ENCODE measurements at places on chromosomes 2 and 18.
A peak's percentile ranks its signal among the peaks of the same experiment; 100 is the strongest.

DNA sequence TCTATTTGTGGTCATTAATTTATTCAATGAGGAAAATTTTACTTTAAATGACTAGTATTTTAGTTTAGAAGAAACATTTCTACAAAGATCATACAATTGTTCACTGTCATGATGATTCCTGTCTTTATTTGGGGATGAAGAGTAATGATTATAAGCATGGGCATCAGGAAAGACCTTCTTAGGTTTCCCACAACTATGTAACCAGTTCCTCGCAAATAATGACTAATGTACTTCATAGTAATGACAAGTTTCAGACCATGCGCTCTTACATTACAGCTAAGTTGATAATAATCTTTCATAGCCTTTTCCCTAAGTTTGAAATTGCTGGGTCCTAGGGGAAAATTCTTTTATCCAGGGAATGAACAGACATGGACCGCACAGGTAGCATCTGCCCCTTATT lies 90.5 kb downstream of the MYO5B start:
- no peak overlapping the region for H3K4me3 ChIP-seq
- no peaks in the 10 kb centered on the region for H3K36me3 ChIP-seq
- no peak for DNase-seq
- H3K4me1 ChIP-seq = no peaks in the 10 kb centered on the region
- no peak overlapping the region for H3K27ac ChIP-seq
- peaks cover 2% of the 10 kb centered on the region for H3K27me3 ChIP-seq

DNA sequence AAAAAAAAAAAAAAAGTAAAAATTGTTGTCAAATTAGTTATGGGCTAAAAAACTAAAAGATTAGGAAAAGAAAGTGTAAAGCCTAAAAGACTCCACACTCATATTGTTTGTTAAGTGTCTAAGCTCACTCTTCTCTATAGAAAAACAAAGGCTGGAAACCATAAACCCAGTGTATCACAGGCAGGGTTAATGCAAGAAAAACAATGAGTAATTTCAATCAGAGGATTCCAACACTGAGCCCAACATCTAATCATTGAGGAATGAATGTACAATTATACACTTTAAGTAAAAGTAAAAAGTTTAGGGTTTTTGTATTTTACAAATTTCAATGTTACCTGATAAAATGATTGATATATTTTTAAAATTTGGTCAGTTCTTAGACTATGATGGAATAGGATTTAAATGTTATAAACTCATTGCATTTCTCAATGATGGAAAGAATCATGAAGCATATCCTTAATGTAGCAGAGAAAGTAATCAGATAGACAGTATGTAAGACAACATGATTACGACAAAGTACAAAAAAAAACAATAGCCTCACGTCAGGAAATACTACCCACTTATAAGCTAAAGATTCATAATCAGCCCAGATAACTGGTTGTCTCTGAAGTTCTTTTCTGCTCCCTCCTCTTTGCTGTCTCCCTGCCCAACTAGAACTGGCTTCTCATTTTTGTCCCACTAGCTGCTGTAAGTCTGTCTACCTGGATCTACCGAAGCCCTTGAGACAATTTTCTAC lies 44.5 kb upstream of the SP3 start:
- H3K4me3 ChIP-seq = no peak overlapping the region
- H3K36me3 ChIP-seq = no peaks in the 10 kb centered on the region
- no peak overlapping the region for H3K27ac ChIP-seq
- H3K27me3 ChIP-seq = no peaks in the 10 kb centered on the region
- H3K4me1 ChIP-seq = peaks cover 5% of the 10 kb centered on the region

GRCh38 chr2:64363848-64364247 lies 90.1 kb upstream of the LGALSL start:
- peaks cover 11% of the 10 kb centered on the region for H3K27me3 ChIP-seq
- no peak for DNase-seq
- H3K36me3 ChIP-seq = no peaks in the 10 kb centered on the region
- H3K4me1 ChIP-seq = no peaks in the 10 kb centered on the region

DNA sequence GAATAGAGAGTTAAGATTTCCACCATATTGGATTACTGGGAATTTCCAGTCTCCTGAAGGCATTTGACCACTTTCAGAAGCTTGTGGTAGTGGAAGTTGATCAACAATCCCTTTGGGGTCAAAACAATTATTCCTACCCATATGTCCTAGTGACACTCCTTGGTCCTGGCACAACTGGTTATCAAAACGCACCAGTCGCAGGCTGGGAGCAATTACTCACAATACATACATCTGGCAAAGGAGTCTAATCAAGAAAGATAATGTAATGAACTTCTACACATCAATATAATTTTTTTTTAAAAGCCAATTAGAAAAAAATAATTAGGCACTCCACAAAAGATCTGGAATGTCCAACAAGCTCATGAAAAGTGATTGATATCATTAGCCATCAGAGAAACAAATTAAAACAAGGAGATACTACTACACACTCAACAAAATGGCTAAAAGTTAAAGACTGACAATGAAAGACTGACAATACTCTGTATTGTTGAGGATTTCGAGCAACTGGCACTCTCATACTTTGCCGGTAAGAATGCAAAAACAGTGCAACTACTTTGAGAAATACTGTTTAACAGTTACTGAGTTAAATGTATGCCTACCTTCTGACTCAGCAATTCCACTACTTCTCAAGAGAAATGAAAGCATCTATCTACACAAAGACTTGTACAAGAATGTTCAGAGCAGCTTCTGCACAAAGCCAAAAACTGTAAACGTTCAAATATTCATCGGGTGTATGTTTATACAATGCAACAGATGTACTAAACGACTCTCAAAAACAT lies 2.0 kb downstream of the INO80C start:
- peaks cover 23% of the 10 kb centered on the region for H3K4me1 ChIP-seq
- no peaks in the 10 kb centered on the region for H3K27me3 ChIP-seq

DNA sequence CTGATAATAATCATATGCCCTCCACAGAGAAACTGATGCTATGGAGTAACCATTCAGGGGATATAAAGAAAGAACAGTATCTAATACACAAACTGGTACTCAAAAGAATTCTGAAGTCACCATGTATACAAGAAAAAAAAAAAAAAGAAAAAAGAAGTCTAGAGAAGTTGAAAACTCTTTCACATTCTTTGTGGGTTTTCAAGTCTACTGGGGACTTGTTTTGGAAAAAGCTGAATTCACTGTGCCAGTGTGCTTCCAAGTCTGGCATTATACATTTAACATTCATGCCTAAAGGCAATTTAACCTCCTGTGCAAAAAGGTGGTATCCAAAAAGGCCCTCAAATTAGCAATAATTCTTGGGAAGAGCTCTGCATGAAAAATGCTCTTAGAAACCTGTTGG lies 94.8 kb upstream of the ITGB6 start:
- no peak overlapping the region for H3K27ac ChIP-seq
- H3K4me1 ChIP-seq = peaks cover 8% of the 10 kb centered on the region
- no peak for DNase-seq
- H3K4me3 ChIP-seq = no peak overlapping the region

GRCh38 chr2:143083636-143084035 lies 45.6 kb upstream of the ARHGAP15 start:
- H3K4me1 ChIP-seq = peaks cover 3% of the 10 kb centered on the region
- H3K27me3 ChIP-seq = no peaks in the 10 kb centered on the region
- peak; percentile 64 for DNase-seq

GRCh38 chr2:35495182-35495581 lies 860.4 kb upstream of the CRIM1 start:
- no peaks in the 10 kb centered on the region for H3K4me1 ChIP-seq
- H3K27me3 ChIP-seq = no peaks in the 10 kb centered on the region
- DNase-seq = no peak
- H3K4me3 ChIP-seq = no peak overlapping the region
- H3K36me3 ChIP-seq = no peaks in the 10 kb centered on the region

GRCh38 chr2:12090072-12090471 lies 343.6 kb downstream of the LPIN1 start:
- H3K27me3 ChIP-seq = no peaks in the 10 kb centered on the region
- no peak overlapping the region for H3K27ac ChIP-seq

- no peaks in the 10 kb centered on the region for H3K27me3 ChIP-seq
- no peaks in the 10 kb centered on the region for H3K36me3 ChIP-seq
- no peak for DNase-seq
- no peaks in the 10 kb centered on the region for H3K4me1 ChIP-seq
- H3K4me3 ChIP-seq = no peak overlapping the region
These were observed 510.9 kb upstream of the NRP2 start for GRCh38 chr2:205171261-205171940.

DNA sequence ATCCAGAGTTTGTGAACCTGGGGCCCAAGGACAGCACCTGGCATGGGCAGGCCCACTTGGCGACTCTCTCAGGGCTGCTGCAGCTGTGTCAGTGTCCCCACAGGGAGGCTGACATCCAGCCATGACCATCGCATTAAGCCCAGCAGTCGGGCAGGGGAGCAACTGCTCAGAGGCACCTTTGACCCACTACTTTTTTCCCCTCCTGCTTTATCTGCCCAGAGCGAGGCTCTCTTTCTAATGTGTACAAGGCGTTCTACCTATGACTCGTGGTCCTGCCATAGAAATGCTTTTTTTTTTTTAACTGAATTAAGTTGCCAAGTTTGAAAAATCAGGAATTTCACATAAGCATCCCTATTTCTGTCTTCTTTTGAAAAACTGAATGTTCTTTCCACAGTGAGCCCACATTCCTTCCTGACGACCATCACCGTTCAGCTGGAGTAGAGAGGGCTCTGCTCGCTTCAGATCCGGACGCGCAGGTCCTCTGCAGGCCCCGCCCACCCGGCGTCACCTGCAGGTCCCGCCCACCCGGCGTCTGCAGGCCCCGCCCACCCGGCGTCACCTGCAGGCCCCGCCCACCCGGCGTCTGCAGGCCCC lies 403 bp upstream of the CLUL1 start:
- peak overlapping the region; percentile 66 for H3K4me3 ChIP-seq
- H3K4me1 ChIP-seq = peaks cover 10% of the 10 kb centered on the region
- no peaks in the 10 kb centered on the region for H3K36me3 ChIP-seq
- peak; percentile 79 for DNase-seq

DNA sequence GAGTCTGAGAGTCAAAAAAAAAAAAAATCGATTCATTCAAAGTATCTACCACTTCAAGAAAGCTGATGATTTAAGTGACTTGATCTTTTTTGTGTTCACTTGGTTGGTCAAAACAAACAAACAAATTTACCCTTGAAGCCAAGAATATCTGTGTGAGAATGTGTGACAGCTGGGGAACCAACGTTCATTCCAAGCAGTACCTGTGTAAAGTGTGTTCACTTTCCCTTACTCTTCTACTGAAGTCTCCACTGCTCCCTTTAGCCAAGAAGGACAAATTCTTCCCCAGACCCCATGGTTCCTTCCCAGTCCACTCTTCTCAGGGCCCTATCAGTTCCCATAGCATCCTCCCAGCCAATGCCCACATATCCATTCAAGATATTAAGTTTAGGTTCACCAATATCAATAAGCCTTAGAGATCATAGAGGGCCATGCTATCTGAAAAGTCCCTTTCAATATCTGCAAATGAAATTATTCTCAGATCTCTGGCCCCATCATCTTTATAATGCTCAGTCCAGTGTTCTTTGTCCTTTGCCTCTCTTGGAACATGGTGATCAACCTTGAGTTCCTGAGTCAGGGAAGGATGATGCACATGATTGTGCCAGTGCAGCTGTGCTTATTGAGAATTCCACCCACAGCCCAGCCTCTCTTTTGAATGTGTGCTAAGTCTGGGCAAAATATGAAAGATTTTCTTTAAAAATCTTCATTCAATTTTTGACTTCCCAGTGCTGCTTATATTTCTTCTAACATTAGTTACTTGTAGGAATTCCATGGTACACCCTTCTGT lies 82.8 kb upstream of the DTNA start:
- no peaks in the 10 kb centered on the region for H3K27me3 ChIP-seq
- DNase-seq = no peak
- no peak overlapping the region for H3K27ac ChIP-seq
- no peaks in the 10 kb centered on the region for H3K36me3 ChIP-seq
- no peaks in the 10 kb centered on the region for H3K4me1 ChIP-seq
- H3K4me3 ChIP-seq = no peak overlapping the region

DNA sequence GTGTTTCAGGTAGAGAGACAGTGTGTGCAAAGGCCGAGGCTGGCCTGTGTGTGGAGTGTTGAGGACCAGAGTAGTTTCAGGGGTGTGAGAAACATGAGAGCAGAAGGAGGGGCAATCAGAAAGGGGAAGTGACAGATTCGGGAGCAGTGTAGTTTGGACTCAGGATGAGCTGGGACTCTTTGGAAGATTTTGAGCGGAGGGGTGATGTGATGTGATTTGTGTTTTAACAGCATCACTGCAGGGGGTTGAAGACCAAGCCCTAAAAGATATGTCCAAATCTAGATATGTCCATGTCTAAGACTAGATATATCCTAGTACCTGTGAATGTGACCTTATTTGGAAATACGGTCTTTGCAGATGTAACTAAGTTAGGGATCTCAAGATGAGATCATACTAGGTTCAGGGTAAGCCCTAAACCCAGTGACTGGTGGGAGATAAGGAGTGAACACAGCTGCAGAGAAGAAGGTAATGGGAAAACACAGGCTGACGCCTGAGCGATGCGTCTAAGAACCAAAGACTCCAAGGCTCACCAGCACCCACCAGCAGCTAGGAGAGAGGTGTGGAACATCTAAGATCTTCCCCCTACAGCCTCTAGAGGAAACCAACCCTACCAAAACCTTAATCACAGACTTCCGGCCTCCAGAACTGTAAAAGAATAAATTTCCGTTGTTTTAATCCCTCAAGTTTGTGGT lies 38.5 kb upstream of the MYO3B start:
- no peak overlapping the region for H3K4me3 ChIP-seq
- no peaks in the 10 kb centered on the region for H3K36me3 ChIP-seq
- H3K27me3 ChIP-seq = no peaks in the 10 kb centered on the region
- DNase-seq = peak; percentile 16

DNA sequence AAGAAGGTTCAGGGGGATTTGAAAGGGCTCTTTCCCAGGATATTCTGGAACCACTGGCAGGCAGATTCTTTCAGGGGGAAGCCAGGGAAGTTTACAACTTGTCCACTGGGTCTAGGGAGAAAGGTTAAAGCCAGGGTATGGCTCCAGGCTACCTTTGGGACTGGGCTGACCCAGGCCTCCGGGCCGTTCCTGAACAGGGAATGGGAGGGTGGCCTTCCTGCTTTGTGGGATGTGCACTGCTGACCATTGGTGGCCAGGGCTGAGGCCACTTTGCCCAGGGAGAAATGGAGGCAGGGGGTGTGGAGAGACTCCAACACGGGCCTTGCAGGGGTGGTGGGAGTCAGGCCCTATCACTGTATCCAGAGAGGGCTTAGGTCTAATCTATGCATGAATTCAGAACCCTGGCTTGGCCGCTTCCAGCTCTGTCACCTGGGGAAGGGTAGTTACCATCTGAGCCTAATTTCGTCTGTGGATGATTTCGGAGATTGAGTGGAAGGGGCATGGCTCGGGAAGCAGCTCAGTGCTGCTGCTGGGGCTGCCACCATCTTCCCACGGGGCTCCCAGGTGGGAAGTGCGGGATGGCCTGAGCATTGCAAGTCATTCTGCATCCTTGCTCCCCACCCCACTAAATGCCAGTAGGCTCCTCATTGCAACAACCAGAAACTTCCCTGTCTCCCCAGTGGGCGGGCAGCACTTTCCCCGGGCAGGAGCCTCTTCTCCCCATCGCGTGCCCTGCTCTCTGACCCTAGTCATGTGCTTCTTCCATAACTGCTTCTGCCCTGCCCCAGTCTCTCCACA lies 57.1 kb upstream of the OTOF start:
- no peaks in the 10 kb centered on the region for H3K36me3 ChIP-seq
- no peak for DNase-seq
- H3K4me3 ChIP-seq = no peak overlapping the region
- no peaks in the 10 kb centered on the region for H3K27me3 ChIP-seq
